NCI-H748 treated with DMSO at 0.1 percent for 48 hours (cell line): ENCODE measurements at places on chromosomes 6 and 20.

- DNase-seq = no peak
These were observed 385.3 kb downstream of the EPM2A start for GRCh38 chr6:145349950-145350510.

DNA sequence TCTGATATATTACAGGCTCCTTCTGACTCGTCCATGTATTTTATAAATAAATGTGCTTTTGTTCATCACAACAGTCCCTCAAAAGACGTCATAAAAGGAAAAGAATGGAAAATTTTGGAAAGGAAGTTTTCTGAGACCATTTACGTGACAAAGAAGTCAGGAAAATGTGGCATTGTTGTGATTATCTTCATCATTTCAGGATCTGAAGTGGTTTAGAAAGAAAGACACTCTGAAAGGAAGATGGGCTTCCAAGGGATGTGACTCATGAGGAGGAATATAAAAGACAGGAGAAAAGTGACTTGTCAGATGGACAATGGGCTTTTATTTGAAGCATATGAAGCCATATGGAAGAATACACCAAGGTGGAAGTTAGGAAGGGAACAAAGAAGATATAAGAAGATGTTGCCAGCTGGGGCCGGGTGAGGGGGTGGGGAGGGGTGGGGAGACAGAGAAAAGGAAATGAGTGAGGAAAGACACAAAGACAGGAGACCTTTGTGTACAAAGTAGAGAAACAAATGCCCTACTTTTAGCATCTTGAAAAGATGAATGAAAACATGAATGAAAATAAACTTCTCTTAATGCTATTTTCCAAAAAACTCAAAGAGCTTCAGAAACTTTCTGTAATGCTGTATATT, 190.3 kb upstream of the PREP start:
- DNase-seq = no peak

DNA sequence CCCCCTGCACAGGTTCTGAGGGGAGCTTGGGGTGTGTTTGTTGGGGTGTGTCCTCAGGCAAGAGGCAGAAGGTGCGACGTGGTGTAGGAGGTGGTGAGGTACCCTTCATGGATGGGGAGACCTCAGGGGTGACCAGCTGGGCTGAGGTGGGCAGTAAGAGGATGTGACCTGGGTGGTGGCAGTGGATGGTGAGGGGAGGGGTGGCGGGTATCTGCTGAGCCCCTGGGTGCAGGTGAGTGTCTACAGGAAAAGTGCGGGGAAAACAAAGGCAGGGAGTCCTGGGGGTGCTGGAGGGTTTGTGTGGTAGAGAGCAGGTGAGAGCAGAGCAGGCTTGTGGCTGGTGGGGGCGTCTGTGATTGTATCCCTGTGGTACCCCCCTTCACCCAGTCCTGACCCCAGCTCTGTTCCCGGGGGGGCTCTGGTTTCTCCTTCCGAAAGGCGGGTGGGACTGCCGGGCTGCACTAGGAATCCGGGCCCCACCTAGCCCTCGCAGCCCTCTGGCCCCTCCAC, 631 bp downstream of the RAET1L start:
- DNase-seq = no peak

DNA sequence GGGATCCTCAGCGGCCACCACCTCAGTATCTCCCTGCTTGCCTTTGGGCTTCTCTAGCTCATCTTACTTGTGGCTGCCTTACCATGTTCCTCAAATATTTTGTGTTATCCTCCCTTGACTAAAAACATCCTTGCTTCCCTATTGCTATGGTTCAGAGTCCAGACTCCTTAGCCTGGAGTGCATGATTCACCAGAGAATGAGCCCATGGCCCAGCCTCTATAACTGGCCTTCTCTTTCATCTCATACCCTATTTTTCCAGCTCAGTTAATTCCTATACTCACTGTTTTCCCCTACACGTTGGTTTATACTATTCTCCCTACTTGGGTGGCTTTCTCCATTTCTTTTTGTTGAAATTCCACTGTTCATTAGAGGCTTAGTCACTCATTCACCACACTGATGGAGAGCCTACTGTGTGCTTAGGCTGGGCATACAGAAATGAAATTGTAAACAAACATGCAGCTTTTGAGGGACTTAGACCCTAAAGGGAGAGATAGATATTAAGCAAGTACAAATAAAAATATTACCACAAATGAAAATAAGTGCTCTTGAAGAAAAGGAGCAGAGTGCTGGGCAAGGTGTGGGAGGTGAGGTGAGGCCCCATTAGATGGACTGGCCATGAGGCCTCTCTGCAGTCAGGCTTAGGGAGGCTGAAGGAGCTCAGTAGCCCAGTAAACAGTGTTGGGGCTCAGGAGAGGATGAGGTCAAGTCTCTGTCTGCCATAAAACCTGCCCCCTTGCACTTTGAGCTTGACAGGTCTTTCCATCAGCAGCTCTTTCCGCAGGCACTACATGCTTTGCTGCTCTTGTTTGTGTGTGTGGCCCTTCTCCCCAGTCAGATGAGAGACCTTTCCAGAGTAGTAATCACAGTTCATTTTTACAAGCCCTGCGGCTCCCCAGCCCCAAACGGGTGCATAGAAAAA, 109.3 kb downstream of the TCP11 start:
- DNase-seq = no peak

- no peak for DNase-seq
These were observed 75.7 kb downstream of the SYNJ2 start for GRCh38 chr6:158057213-158057987.

GRCh38 chr20:25195962-25196785, 662 bp downstream of the ENTPD6 start:
- DNase-seq = peak; percentile 80
